ENCODE measurements at places on chromosomes 3 and 15. TPM values are rescaled to one million over a fixed set of nuclear protein-coding genes. Genes with fewer than 3 reads are reported as not detected.

KCNAB1 gene
- not detected for total RNA-seq

CEP63 gene
- total RNA-seq: 42.3 TPM

SLC22A14 gene
- not detected for total RNA-seq

CHRD gene
- total RNA-seq: not detected

SERPINI2 gene
- total RNA-seq: not detected
